GM12892 (cell line): ENCODE measurements at places on chromosomes 2 and 18.

DNA sequence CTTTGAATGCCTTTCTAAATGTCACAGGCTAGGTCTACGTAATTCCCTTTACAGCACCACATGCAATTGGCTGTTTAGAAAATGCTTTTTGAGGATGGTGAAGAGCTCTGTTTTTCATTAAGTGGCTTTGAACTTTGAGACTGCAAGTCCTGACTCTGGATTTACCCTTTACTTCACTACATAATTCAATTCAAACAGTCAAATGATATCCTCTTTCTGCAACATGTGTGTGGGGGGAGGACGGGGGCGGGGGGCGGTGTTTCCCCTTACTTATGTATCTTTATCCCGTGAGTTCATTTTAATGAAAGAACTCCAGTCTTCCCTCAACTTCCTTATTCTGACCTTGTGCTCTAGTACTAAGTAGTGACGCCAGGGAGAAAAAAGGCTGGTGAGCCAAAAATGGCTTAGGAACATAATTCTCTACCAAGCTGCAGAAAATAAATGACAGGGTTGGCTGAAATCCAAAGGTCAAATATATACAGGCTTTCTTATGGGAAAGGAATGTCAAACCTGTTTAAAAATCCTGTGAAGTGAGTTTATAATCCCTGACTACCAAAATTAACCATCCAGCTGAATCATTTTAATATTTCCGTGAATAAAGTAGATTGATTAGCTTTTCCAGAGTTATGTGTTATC is 119.6 kb downstream of the SLC8A1 start:
- DNase-seq: no peak

DNA sequence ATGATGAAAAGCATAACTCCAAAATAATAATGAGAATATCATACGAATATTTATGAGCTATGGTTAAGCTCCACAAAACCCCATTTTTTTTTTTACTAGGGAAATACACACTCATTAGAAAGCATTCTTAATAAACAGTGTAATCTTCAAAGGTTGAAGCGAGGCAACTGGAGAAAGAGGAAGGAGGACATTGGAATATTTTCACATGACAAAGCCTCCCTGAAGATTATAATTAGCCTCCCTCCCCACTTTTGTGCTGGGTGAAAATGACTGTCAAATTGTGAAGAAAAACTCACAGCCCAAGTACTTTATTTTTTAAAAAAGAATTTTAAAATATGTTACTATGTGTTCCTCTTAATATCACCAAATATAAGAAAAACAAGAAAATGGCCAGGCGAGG is 64.1 kb upstream of the NFU1 start:
- DNase-seq: no peak

GRCh38 chr2:113182471-113183260 is 8.9 kb downstream of the PSD4 start:
- DNase-seq: no peak

GRCh38 chr2:169108099-169108884 is 38.9 kb downstream of the DHRS9 start:
- DNase-seq: no peak

DNA sequence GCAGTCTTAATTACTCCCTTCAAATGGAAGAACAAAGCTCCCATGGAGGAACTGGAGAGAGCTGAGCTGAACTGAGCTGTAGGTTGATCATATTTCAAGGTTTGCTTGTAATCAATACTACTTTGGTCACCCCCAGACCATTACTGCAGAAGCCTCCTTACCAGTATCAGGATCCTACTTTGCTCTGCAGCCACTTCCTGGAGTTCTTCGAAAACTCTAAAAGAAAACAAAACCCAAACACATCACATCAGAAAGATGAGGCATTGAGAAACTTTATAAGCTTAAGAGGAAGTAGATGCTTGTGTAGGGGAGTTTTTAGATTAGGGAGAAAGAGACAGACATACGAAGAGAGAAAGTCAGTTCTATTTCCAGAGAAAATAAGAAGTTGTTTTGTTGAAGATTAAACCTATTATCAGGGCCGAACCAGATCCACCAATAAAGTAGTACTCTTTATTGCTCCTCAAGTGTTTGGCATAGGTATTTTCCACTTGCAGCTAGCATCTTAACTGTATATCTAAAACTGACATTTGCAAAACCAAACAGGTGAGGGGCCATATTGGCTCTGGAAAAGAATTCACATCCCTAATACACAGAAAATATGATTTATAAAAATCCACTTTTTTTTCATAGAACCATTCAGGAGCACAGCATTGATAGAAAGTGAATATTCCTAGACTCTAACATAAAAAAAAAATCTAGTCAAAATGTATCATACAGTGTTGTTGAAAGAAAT is 166.9 kb upstream of the KLF7 start:
- DNase-seq: no peak

GRCh38 chr2:5758346-5758745 is 66.2 kb downstream of the SOX11 start:
- no peak for DNase-seq

DNA sequence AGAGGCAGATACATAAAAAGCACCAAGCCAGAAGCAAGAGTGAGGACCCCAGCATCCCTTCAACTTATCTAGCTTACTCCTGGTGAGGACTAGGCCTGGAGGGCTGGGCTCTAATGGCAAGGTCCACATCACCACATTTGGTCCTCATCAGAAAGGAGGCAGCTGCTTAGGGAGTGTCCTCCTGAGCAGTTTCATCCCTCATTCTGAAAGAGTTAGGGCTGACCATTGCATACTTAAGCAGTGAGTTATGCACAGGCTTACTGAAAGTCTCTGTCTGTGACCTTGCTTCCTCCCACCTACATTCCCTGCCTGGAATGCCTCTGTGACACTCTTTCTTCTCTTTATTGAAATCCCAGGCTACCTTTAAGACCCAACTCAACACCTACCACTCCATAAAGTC is 301.8 kb upstream of the ACVR2A start:
- no peak for DNase-seq

DNA sequence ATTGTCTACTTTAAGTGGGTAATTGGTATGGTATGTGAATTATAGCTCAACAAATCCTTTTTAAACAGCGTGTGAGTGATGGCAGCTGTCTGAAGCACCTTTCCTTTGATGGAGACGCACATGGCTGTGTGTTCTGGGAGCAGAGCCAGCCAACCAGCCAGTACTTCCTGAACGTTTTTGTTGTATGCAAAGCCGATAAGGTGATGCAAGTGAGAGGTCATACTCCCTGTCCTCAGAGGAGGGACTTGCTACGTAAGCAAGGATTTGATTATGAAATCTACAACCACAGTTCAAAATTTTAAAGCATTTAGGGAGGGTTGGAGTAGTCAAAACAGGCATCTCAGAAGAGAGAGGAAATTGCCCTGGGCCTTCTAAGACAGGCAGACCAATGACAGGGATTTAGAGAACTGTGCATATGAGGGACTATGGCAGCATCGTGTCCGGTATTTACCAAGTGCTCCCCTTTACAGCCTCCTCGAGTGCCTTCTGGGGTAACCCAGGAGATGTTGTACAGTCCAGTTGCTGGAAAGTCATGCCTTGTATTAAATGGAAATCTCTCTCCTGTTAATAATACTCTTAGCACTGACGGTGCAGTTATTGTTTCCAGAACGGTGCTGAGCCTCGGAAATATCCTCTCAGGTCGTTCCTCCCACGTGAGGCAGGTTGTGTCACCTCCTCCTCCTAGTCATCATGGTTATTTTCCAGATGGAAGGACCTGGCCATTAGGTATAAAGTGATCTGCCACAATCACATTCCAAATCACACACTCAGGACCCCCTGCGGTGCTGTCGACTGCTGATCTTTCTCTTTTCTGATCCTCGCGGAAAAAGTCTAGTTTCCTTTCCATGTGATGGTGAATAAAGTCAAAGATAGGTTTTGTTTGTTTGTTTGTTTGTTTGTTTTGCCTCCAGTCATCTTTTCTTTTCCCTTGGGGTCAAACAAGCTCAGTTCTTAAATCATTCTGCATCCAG is 28.4 kb downstream of the ARHGEF4 start:
- DNase-seq: no peak

- no peak for DNase-seq
These were observed 180.6 kb downstream of the ZNF521 start for GRCh38 chr18:25171334-25171733.

GRCh38 chr2:191202209-191202721 is 42.9 kb upstream of the MYO1B start:
- no peak for DNase-seq

- no peak for DNase-seq
These were observed 348.1 kb downstream of the RNF144A start for GRCh38 chr2:7265286-7265685.

DNA sequence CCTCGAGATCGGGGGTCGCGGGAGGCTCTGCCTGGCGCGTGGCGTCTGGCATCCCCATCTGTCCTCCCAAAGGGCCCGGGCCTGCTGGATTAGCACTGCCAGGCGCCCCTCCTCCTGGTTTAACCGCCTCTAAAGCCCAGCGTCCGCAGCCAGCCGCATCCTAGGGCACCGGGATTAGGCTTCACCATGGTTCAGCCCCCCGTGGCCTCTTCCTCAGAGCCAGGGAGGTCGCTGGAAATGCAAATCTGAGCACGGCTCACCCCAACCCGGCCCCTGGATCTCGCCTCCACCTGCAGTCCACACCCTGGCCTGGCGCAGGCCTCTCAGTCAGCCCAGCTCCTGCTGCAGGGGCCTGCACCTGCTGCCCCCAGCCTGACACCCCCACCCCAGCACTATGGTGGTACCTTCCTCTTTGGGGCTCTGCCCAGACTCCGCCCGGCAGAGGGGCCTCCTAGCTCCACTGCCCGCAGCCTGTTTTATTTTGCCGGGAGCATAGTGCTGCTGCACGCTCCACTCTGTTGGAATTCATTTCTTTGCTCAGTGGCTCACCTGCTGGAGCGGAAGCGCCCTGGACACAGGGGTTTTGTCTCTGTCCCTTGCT is 13.2 kb downstream of the PRELID3A start:
- DNase-seq: no peak

DNA sequence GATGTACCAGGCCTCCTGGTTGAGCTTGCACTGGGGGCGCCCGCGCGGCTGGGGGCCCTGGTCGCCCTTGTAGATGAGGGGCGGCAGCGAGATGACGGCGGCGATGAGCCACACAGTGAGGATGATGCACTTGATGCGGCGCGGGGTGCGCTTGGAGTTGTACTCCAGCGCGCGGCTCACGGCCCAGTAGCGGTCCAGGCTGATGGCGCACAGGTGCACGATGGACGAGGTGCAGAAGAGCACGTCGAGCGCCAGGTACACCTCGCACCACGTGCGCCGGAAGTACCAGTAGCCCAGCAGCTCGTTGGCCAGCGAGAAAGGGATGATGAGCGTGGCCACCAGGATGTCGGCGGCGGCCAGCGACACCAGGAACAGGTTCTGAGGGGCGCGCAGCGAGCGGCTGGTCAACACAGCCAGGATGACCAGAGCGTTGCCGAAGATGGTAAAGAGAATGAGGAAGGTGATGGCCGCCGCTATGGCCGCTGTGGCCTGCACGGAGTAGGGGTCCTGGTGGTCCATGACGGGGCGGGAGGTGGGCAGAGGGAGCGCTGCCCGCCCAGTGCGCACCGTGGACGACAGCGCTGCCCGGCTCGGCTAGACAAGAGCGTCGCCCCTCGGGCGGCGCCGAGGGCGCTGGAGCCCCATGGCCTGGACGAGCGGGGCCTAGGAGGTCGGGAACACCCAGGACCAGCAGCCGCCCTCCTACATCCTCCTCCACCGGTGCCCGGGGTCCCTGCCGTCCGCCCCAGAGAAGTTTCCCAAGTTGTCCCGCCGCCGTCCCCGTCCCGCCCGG is 544 bp downstream of the ADRA2B start:
- DNase-seq: no peak

- DNase-seq: no peak
These were observed 281.6 kb upstream of the STON1 start for GRCh38 chr2:48248251-48248933.

- no peak for DNase-seq
These were observed 57.9 kb downstream of the POLR1A start for GRCh38 chr2:86047575-86048382.
